ENCODE measurements at places on chromosomes 7 and 10.

DNA sequence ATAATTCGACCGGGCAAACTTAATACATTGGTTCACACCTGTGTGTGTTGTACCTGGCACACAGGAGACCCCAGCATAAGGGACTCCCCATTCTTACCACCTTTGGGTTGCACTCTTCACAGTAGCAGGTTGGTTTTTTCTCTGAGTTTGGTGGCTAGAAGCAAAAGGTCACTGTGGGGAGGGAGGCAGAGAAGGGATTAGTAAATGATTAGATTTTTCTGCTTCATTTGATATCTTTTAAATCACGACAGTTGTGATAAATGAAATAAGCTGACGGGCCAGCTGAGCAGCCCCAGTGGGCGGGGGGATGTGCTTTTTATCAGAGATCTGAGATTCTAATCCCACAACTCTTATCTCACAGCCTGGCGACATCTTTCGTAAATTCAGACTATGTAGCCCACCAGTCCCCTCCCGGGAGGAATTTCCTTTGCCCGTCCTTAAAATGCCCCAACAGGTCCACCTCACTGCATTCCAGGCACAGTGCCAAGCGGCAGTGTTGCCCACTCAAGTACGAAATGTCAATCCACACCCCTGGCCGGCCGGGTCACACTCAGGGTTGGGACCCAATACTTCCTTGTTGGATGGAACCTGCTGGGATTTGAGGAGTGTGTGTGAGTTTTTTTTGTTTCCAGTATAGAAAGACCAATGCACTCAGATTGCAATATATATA lies 10.5 kb upstream of the KCP start:
- no peak for DNase-seq

- no peak for DNase-seq
Observed at GRCh38 chr7:126689037-126689436, 563.7 kb downstream of the GRM8 start.

GRCh38 chr7:1066242-1066588 lies 21.7 kb upstream of the GPER1 start:
- DNase-seq, result no peak

- no peak for DNase-seq
Observed at GRCh38 chr7:67620216-67620933, 623.7 kb downstream of the TYW1 start.

GRCh38 chr7:17722798-17723197 lies 217.5 kb downstream of the SNX13 start:
- DNase-seq, result no peak

DNA sequence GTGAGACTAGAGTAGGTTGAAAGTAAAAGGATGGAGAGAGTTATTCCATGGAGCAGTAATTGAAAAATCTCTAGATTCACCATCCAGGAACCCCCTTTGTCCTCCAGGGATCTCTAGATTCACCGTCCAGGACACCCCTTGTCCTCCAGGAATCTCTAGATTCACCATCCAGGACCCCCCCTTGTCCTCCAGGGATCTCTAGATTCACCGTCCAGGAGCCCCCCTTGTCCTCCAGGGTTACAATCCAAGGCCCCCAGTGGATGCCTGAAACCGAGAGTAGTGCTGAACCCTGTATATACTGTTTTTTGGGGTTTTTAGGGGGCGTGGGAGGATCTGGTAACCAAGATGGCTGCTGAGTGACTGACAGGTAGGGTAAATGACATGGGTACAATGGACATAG lies 38.3 kb upstream of the PPP2R2D start:
- no peak for DNase-seq

GRCh38 chr10:75932921-75933320 lies 501.5 kb downstream of the LRMDA start:
- no peak for DNase-seq

All from thoracic aorta (tissue), 2 donors.